ENCODE measurements at places on chromosomes 3 and 15.

- DNase-seq, result no peak
Measured at GRCh38 chr15:40102897-40103858, 5.5 kb downstream of the BMF start.

DNA sequence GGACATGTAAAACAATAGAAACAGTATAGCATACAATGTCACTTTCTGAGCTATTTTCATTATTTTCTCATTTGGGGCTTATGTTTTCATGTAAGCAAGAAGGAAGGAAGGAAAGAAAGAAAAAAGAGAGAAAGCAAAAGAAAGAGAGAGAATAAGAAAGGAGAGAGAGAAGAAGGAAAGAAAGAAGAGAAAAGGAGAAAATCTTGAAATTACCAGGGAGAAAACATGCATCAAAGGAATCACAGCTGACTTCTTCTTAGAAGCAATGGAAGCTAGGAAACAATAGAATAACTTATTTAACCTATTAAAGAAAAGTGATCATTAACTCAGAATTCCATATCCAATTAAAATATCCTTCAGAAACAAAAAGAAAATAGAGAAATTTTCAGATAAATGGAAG, 471.5 kb downstream of the OCA2 start:
- no peak for DNase-seq

- DNase-seq, result no peak
Measured at GRCh38 chr3:127835993-127836882, 13.9 kb upstream of the MGLL start.

GRCh38 chr3:51538115-51538458, 432 bp upstream of the RAD54L2 start:
- no peak for DNase-seq

GRCh38 chr3:193910886-193911738, 224.8 kb upstream of the HES1 start:
- no peak for DNase-seq

DNA sequence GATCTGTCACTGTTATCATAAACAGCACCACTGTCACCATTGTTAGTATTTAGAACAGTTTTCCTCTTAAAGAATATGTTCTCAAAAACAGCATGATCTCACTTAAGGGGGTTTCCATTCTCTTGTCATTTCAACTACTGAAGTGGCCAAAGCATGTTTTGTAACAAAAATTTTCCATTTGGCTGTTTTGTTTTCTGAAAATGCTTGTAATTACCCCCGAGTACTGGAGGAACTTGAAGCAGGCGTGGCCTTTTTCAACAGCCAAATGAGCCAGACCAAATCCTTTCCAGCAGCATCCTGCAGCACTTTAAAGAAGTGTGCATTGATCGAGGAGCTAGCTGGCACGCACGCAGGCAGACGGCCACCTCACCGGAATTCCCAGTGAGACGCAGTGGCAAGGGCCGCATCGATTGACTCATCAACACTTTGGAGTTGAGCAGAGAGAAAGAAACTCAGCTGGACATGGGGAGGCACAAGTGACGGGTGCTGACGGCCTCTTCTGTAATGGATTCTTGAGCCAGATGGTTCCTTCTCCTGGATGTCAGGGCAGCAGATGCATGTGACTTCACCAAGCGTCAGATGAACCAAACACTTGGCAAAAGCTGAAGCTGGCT, 234.3 kb upstream of the IGF1R start:
- DNase-seq, result no peak

- no peak for DNase-seq
Measured at GRCh38 chr15:64877435-64877834, 34.3 kb upstream of the ANKDD1A start.

GRCh38 chr15:27854601-27855000, 244.5 kb downstream of the OCA2 start:
- DNase-seq, result no peak

- DNase-seq, result no peak
Measured at GRCh38 chr3:126994661-126995245, 11.8 kb downstream of the PLXNA1 start.

DNA sequence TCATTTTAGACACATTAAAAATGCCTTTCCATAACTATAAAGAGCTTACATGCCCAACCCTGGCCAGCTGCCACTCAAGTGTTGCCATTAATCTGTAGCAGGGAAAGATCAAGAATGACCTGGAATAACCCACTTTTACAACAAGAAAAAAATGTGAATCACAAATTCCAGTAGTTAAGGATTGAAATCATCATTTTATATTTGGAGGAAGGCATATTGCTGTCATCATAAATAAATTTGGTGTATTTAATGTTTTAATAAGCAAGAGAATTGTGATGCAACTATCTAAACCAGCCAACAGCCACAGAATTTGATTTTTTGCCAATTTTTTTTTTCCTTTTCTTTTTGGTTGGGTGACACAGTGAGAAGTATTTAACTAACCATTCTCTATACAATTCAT, 240.0 kb upstream of the SEMA6D start:
- no peak for DNase-seq

DNA sequence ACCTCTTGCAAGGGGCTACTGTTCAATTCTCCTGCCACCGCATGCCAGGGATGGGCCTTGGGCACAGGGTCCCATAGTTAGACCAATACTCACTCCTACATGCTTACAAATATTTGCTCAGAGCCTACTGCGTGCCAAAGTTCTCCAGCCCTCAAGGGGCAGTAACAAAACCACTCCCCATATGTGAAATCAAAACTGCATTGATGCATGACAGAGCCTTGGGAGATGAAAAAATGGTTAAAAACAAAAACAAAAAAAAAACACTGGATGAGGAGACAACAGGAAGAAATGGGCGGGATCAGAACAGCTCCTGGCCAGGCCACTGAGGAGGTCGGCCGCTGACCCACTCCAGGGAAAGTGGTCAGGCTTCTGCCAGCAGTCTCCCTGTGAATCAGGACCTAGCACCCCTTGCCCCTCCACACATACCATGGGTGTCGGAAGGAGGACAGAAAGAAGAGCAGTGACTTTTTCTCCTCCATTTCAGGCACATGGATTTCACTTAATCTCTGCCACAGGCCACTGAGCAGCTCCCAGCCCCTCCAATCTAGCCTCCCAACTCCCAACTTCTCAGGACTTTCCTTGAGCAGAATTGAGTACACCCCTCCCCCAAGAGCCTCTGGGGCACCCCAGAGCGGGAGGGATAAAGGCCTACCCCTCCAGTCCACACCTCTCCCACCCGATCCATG, 2.8 kb downstream of the PLXNB1 start:
- no peak for DNase-seq

GRCh38 chr15:50968353-50968752, 59.9 kb downstream of the AP4E1 start:
- DNase-seq, result no peak

DNA sequence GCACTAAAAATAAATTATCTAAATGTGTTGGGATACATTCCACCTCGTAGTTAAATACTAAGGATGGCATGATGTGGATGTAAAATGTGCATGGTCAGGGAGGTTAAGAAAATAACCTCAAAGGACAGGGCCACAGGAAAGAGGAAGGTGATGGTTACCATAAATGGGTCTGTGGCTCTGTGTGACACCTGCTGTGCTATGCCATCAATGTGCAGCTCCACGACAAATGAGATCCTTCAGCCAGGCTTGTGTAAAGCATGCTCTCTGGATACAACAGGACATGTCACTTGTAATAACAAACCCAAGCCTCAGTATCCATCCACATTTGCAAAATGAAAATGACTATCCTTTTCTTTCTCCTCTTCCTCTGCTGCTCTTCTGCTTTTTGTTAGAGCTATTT, 456.7 kb upstream of the RASGRP1 start:
- no peak for DNase-seq

Data from activated T-helper 9 cell treated with anti-CD3 and anti-CD28 coated beads, Interleukin-2, amount 50 U/mL, for 16 hours (primary cell).